ENCODE measurements at places on chromosomes 5 and 9. TPM values are rescaled to one million over a fixed set of nuclear protein-coding genes. Genes with fewer than 3 reads are reported as not detected.

The PCAT7 gene
- 24.4 TPM for total RNA-seq

DNA sequence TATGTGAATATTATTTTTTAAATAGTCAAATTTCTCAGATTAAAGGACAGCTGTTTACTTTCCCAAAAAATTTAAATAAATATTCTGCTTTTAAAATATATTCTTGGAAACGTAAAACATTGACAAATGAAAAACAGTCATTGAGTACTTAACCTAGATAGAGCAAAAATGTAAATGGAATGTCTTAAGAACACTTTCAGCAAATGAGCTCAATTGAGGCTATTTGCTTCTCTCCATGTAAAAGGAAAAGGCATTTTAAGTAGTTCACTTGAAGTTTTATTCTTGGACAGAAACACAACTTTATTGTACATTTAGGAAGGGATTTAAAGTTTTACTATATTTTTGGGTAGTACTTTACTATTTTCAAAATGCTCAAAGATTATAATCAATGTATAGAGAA lies 983.6 kb upstream of the TYRP1 start:
- no peak for DNase-seq
- H3K4me1 ChIP-seq = no peaks in the 10 kb centered on the region
- H3K4me3 ChIP-seq = no peak overlapping the region

The TNFSF8 gene
- not detected for total RNA-seq

GRCh38 chr5:132927355-132928061 lies 35.9 kb downstream of the AFF4 start:
- no peak overlapping the region for H3K4me3 ChIP-seq
- peaks cover 28% of the 10 kb centered on the region for H3K36me3 ChIP-seq
- H3K27me3 ChIP-seq = no peaks in the 10 kb centered on the region
- DNase-seq = no peak
- H3K27ac ChIP-seq = no peak overlapping the region
- no peaks in the 10 kb centered on the region for H3K4me1 ChIP-seq

The TEK gene
- total RNA-seq = 1.5 TPM

- no peaks in the 10 kb centered on the region for H3K36me3 ChIP-seq
- H3K4me3 ChIP-seq = no peak overlapping the region
- H3K4me1 ChIP-seq = peaks cover 14% of the 10 kb centered on the region
- H3K27ac ChIP-seq = no peak overlapping the region
- no peak for DNase-seq
Observed at GRCh38 chr5:44729536-44729935, 79.2 kb upstream of the MRPS30 start.
